ENCODE measurements at places on chromosomes 11 and 22.

DNA sequence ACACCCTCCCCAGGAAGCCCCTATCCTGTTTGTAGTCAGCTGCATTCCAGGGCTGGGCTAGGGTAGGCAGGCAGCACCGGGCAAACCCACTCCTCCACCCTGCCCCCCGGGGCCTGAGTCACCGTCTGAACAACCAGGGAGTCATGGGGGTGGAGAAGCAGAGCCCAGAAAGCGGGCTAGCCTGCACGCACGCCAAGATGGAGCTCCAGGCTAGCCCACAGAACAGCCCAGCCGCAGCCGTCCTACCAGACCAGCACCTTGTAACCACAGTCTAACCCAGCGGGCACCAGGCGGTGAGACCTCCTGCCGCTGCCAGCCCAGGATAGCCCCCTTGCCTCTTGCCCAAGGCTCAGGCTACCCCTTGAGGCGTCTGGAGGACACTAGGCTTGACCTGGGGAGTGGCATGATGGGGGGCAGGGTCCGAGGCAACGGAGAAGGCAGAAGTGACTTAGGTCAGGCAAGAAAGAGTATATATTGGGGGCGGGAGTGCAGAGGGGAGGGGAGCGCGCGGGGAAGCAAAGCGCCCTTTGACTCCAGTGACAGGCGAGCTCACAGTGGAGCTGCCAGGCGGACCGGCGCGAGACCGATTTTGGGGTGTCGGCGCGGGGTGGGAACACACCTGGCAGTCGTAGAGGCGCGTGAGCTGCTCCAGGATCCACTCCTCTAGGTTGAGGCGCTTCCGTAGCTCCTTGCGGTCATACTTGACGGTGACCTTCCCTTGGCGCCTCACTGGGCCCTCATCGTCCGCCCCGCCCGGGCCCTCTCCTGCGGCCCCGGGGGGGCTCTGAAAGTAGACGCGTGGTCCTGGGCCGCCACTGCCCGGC, 734 bp downstream of the PPP1R14B start:
- peak; percentile 91 for DNase-seq

DNA sequence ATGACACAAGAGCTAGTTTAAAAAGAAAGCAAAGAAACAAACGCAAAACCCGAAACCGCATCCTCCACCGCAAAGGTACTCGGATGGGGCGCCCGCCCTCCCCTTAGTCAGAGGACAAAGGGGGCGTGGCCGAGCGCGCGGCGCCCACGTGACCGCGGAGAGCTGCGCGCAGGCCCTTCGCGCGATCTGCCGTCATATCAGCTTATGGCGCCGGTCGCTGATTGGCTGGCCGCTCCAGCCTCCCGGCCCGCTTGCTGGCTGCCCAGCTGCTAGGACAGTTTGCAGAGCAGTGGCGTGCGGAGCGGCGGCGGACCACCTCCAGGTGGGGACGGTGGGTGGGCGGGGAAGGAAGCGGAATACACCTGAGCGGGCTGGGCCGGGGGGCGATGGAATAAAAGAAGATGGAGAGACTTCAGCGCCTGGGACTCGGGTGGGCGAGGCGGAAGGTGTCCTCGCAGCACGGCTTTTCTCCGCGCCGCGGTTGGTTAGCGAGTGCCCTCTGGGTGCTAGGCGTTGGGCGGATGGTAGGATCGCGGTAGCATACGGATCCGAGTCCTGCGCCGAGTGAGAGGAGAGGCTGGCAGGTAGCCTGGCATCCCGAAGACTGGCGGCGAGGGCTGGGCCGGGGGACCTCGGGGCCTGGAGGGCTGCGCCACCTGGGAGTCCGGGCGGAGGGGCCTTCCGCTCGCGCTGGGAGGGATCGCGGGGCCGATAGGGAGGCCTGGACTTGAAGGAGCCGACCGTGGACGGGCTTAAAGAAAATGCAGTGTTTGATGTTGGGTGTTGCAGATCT, at the start of gene SC5D:
SC5D (plus strand) TSS at position 277 of the 793 bp plus-strand sequence. CDS start 10,605 bp downstream, outside the sequence.
- DNase-seq = peak; percentile 86

GRCh38 chr11:85167038-85167437, 460.1 kb downstream of the DLG2 start:
- peak; percentile 1 for DNase-seq

DNA sequence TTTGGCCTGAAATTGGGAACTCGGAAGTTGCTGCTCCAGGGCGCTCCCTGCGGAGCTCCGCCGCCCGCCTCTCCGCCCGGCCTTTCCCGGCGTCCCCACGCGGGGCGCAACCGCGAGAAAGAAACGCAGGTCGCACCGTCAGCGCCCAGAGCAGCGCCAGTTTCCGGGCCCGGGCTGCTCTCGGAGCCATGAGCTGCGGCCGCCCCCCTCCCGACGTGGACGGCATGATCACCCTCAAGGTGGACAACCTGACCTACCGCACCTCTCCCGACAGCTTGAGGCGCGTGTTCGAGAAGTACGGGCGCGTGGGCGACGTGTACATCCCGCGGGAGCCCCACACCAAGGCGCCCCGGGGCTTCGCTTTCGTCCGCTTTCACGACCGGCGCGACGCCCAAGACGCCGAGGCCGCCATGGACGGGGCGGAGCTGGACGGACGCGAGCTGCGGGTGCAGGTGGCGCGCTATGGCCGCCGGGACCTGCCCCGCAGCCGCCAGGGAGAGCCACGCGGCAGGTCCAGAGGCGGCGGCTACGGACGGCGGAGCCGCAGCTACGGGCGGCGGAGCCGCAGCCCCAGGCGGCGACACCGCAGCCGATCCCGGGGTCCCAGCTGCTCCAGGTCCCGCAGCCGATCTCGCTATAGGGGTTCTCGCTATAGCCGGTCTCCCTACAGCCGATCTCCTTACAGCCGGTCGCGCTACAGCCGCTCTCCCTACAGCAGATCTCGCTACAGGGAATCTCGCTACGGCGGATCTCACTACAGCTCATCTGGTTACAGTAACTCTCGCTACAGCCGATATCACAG, 521 bp downstream of the SRSF8 start:
- peak; percentile 57 for DNase-seq

DNA sequence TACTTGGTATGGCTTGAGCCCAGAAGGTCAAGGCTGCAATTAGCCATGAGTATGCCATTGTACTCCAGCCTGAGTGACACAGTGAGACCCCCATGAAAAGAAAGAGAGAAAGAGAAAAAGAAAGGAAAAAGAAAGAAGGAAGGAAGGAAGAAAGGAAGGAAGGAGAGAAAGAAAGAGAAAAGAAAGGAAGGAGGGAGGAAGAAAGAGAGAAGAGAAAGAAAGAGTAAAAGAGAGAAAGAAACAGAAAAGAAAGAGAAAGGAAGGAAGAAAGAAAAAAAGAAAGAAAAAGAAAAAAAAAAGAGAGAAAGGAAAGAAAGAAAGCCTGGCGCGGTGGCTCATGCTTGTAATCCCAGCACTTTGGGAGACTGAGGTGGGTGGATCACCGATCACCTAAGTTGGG, 77.5 kb downstream of the CSTPP1 start:
- DNase-seq = no peak

DNA sequence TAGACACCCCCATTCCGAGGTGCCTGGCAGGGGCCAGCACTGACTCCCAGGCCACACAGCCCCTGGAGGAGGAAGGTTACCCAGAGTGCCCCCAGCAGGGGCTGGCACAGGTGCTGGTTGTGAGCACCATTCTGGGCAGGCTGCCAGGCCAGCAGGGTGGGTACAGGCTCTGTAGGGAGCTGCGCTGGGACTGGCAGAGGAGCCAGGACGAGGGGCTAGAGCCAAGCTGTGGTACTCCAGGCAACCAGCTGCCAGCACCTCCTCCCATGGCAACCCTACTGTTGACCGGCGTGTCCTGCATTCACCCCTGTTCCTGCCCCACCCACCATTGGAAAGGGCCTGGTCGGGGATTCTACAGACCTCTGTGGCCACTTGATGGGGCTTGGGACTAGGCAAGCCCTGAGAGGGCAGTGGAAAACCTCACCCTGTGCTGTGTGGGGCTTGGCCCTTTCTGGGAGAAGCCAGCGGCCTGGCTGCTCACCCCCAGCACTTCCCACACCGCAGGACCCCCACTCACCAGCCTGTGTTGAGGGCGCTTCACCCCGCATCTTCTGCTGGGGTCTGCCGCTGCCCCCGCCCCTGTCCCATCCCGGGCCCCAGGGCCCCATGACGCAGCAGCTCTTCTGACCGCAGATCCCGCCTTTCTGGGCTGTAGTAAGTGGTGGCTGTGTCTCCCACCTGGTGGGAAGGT, 1.9 kb downstream of the CLDN5 start:
- no peak for DNase-seq

GRCh38 chr22:18056161-18056666, 21.6 kb upstream of the PEX26 start:
- DNase-seq = peak; percentile 80

DNA sequence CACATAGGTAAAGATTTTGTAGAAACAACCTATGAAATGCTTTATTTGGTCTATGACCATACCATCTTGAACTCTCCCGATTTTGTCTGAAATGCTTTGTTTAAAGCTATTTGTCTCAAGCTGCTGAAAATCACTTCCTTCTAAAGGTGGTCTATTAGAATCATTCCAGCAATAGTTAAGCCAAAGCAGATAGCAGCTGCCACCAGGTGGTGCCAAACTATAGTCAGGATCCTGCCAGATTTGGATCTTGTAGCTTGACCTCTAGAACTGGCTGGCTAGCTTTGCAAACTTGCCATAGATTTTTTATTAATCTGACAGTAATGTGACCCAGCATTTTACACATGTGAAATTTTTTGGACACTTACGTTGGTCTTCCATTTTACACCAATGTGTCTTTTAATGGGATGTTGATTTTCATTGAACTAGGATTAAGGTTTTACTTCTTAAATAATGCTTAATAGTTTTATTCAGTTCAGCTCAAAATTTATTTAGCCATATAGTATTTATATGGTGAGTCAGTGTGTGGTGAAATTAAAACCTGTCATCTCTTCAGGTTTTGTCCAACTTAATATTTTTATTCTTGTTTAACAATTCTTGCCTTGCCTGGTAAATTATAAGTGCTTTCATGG, 19.7 kb downstream of the CTR9 start:
- DNase-seq = peak; percentile 23

DNA sequence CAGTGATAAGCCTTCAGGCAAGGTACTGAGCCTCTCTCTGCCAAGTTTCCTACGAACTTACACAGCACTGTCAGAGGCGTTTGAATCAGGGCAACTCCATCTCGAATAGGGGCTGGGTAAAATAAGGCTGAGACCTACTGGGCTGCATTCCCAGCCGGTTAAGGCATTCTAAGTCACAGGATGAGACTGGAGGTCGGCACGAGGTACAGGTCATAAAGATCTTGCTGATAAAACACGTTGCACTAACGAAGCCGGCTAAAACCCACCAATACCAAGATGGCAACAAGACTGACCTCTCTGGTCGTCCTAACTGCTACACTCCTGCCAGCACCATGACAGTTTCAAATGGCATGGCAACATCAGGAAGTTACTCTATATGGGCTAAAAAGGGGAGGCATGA, 20.4 kb upstream of the POGLUT3 start:
- DNase-seq = no peak

DNA sequence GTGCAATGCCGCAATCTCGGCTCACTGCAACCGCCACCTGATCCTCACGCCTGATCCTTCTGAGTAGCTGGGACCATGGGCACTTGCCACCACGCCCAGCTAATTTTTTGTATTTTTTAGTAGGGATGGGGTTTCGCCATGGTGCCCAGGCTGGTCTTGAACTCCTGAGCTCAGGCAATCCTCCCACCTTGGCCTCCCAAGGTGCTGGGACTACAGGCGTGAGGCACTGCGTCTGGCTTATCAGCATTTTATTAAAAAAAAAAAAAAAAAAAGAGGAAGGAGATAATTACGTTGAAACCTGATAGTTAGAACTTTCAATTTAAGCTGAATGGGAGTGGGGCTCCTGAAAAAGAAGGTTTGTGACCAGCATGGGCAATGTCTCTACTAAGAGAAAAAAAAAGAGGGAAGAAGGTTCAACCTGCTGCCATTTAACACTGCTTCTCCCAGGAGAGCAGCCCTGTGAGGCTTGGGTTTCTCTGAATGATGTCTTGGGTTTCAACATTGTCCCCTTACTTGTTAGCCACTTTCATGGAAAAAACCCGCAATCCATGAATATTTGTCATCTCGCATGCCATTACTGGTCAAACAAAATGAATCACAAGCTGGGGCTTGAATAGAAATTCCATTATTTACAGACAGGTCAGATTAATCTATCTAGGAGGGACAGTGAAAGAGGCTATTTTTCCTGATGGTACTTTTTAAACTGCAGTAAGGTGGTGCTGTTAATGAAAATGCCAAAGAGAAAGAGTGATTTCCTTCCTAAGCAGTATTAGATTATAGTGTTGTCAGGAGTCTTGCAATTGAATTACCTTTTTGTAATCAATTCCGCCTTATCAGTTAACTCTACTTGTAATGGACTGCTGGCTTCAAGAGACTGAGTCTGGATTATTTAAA, 72.5 kb downstream of the PACS1 start:
- DNase-seq = peak; percentile 72

DNA sequence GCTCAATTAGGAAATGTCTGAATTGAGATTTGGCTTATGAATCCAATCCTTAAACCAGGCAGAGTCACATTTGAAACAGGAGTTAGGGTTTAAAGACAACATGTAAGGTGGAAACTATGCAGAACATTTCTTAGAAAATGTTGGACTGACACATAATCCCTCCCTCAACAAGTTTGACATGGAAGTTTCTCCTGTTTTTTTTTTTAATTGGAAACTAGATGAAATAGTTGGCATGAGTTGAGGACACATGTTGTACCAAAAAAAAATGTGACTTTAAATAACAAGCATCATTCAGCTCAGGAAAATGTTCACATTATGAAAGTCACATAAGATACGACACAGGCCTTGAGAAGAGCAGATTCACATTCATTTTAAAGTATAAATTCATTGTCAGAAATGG, 154.9 kb upstream of the DDI1 start:
- DNase-seq = peak; percentile 14

DNA sequence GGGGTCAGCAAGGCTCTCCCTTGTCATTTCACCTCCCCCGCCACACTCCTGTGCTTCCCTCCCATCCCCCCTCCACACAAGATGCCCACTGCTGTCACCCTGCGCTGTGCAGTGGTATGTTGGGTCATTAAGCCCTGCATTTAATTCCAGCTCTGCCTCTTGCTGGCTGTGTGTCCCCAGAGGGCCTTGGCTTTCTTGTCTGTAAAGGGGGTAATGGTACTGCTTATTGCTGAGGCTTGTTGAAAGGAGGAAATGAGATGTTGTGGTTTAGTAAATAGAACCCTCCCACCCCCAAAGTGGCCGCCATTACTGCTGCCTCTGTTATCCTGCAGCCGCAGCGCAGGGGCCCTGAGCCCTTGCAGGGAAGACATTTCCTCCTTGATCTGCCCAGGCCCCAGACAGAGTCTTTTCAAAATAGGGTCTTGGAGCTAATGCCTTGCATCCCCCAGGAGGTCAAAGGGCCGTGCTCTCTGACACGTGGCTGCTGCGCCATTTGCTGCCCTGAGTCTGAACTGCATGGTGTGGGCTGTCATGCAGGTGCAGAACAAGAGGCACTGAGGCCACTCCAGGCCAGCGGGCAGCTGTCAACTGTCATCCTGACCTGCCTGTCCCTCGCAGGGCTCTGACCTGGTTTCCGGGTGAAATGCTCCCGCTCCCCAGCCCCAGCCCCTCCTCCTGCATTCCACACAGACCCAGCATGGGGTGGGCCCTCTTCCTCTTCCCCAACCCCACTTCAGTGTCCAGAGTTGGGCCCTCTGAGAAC, 18.7 kb downstream of the PVALB start:
- DNase-seq = no peak

Data from astrocyte (in vitro differentiated cells and primary cell).